Activated CD4-positive, alpha-beta T cell treated with anti-CD3 and anti-CD28 coated beads for 36 hours (primary cell): ENCODE measurements at places on chromosomes 5 and 9. TPM values are rescaled to one million over a fixed set of nuclear protein-coding genes. Genes with fewer than 3 reads are reported as not detected.

DNA sequence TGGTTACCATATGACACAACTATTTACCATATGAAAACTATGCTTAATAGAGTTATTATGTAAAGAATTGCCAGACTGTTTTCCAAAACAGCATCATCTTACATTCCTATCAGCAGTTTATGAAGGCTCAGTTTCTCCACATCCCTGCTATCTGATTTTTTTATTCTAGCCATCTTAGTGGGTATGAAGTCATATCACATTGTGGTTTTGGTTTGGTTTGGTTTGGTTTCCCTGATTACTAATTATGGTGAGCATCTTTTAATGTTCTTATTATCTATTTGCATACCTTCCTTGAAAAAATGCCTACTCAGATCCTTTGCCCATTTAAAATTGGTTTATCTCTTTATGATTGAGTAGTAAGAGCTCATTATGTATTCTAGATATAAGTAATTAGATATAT lies 199.4 kb upstream of the NFIL3 start:
- DNase-seq = no peak

GRCh38 chr5:59831326-59832010 lies 62.1 kb downstream of the PDE4D start:
- DNase-seq = no peak

Gene PCDHA9
- not detected for total RNA-seq

GRCh38 chr9:70634696-70635095 lies 220.2 kb upstream of the KLF9 start:
- DNase-seq = no peak

DNA sequence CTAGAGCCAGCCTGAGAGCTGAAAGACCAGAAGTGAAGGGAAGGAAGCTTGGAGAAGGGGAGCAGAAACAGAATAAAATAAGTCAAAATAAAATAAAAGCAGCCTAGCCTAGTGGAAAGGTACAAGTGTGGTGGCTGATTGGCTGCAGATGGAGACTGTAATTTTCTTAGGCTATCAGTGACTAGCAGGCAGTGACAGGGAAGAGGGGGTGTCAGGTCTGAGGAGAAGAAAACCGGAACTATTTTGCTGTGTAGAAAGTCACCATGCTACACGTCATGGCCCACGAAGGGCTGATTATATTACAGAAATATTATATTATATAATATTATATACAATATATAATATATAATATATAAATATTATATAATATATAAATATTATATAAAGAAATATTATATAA lies 98.1 kb upstream of the TAF11L2 start:
- no peak for DNase-seq
